WERI-Rb-1 (cell line): ENCODE measurements at places on chromosomes 4 and X.
A peak's percentile ranks its signal among the peaks of the same experiment; 100 is the strongest.

GRCh38 chrX:134552351-134552750, 92.4 kb downstream of the HPRT1 start:
- no peak for DNase-seq

- DNase-seq = peak; percentile 23
Observed at GRCh38 chr4:48290146-48290772, 20.6 kb upstream of the TEC start.

- no peak for DNase-seq
Observed at GRCh38 chrX:63917296-63917695, 132.3 kb upstream of the ARHGEF9 start.

GRCh38 chr4:26751838-26752237, 108.8 kb upstream of the STIM2 start:
- DNase-seq = no peak

GRCh38 chr4:8079031-8079885, 79.4 kb downstream of the ABLIM2 start:
- no peak for DNase-seq
